ENCODE measurements at places on chromosomes 3 and 15.

DNA sequence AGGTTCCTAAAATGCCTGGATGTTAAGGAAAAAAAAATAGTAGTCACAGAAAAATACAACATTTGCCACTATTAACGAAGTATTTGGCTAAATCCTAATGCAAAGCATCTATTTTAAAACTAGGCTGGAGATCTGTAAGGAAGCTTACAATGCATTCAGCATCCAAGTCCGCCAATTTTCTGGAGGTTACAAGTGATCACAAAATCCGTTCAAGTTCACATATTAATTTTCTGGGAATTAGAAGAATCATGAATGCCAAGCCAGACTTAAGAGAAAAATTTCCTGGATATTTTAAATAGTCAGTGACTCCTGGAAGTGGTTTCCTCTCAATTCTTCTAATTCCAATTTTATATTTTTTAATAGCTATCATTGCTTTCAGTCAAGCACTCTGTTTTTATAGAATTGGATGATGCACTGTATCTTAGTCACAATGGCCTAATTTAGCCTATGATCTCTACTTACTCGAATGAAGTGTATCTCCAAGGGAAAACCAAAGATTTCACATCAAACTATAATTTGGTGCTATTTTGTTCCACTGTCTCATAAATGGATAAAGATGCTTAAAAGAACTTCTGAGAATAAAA, 60.4 kb downstream of the P3H2 start:
- DNase-seq, result no peak

GRCh38 chr3:58034738-58035523, 26.7 kb downstream of the FLNB start:
- no peak for DNase-seq

DNA sequence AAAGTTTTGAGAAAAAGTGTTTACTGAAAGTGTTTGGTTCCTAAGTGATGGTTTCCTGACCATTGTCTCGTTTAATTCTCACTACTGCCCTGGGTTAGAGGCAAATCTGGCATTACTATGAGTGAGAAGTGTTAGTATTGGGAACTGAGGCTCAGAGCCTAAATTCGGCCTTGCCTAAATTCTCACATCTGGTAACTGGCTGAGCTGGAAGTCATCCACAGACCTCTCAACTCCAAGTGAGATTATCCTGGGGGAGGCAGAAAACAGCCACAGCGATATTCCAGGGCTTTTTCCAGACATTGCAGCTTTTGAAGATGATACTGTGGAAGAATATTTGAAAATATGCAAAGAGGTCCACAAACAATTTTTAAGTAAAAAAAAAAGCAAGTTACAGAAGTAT, 85.1 kb upstream of the TRA2B start:
- no peak for DNase-seq

- DNase-seq, result no peak
Measured at GRCh38 chr15:38994310-38994709, 429.7 kb upstream of the RASGRP1 start.
